Activated B cell treated with CpG ODN at 0.5 μM for 24 hours (primary cell): ENCODE measurements at places on chromosomes 5 and 9.

- DNase-seq: no peak
Observed at GRCh38 chr5:10513501-10514442, 50.1 kb upstream of the ANKRD33B start.

GRCh38 chr9:17905366-17905765, 326.5 kb downstream of the SH3GL2 start:
- DNase-seq: no peak

GRCh38 chr5:104569621-104570020, 1007.0 kb upstream of the NUDT12 start:
- DNase-seq: no peak

GRCh38 chr5:45796959-45797553, 100.9 kb upstream of the HCN1 start:
- no peak for DNase-seq

- no peak for DNase-seq
Observed at GRCh38 chr5:171207256-171207847, 101.7 kb upstream of the TLX3 start.

DNA sequence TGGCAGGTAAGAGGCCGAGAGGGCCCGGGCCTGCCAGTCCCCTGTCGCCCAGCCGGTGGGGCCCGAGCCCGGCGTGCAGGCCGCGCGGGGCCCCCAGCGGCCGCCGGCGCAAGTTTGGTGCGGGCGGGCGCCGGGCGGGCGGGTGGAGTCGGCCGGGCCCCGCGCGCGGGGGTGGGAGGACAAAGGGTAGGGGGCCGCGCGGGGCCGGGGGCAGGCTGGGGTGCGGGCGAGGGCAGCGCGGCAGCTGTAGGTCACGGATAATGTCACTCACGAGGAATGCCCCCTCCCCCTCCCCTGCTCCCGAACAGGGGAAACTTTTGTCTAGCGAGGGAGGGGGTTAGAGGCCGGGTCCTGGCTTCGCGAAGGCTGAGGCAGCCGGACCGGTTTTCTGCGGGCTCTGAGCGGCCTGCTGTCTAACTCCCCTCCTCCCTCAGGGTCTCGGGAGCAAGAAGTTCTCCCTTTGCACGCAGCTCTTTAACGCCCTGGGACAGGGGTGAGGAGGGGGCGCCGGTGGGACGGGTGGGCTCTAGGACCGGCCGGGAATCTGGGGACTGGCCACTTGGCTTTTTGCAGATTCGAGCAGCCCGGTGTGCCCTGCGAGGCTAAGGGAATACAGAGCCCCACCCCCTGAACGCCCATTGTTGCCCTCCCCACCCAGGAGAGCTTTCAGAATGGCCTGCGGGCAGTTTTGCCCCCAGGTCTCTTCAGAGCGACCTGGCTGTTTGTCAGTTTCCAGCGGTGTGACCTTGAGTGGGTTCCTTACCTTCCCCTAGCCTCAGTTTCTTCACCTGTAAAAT, 21.3 kb upstream of the NDST1 start:
- DNase-seq: peak; percentile 76

DNA sequence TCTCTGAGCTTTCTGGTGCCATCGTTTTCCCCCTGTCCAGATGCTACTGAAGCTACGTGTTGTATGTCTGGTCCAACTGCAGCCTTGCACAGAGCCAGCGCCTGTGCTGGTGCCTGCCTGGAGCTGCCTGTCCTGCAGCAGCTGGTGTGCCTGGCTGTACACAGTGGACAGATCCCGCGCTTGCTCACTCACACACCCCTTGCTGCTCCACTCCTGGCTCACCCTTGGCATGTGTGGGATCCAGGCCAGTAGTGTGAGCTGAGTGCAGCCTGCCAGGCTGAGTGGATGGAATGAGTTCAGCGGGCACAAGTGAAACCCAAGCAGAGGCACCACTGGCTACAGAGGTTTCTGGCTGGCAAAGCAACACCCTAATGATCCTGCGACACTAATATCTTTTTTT, 40.4 kb downstream of the FER start:
- no peak for DNase-seq

DNA sequence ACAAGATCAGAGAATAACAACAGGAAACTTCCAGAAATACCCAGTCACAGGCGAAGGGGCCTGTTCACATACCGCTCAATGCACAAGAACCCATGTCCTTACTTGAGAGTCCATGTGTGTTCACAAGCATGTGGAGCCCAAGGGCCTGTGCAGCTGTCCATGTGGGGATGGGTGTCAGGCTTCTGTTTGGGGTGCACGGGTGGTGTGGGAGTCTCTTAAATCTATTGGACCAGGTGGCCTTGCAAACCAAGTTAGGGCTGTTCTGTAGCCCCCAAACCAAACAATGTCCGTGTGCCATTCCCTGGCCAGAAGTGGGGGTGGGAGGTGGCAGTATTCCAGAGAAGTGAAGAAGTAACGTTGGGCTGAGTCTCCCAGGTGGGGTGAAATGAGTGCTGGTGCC, 222.3 kb downstream of the PBX3 start:
- no peak for DNase-seq

DNA sequence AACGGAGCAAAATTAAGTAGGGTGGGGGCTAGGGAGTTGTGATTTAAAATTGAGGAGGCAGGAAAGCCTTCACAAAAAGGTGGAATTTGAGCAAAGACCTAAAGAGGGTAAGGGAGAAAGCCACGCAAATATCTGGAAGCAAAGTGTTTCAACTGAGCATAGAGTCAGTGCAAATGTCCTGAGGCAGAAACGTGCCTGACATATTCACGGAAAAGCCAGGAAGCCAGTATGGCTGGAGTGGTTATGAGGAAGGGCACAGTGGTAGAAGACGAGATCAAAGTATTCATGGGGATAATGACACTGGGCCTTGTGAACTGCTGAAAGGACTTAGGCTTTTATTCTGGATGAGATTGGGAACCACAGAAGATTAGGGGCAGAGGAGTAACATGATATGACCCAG, 268.4 kb downstream of the MAN2A1 start:
- no peak for DNase-seq

GRCh38 chr5:68405784-68406743, 190.5 kb downstream of the PIK3R1 start:
- no peak for DNase-seq

- DNase-seq: no peak
Observed at GRCh38 chr5:7868427-7868772, 431 bp downstream of the FASTKD3 start.

- no peak for DNase-seq
Observed at GRCh38 chr5:128009403-128009802, 74.2 kb upstream of the SLC12A2 start.

DNA sequence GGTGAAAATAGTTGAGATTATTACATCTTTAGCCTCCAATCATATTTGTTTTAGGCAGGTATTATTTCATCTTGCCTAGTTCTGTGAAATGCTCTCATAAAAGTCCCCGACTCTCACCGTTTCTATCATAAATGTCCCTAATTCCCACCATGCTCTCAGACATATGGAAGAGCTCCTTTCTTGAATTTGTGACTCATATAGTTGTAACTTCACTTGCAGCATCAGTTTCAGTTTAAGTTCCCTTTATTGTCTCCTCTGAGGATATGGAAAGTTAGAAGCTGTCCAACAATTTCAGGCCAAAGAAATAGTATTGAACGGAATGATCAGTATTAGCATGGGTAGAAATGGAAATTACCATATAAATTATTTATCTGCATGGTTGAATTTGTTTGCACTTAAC, 187.5 kb upstream of the NR4A3 start:
- DNase-seq: no peak

- DNase-seq: no peak
Observed at GRCh38 chr5:88769165-88769564, 113.8 kb downstream of the MEF2C start.

DNA sequence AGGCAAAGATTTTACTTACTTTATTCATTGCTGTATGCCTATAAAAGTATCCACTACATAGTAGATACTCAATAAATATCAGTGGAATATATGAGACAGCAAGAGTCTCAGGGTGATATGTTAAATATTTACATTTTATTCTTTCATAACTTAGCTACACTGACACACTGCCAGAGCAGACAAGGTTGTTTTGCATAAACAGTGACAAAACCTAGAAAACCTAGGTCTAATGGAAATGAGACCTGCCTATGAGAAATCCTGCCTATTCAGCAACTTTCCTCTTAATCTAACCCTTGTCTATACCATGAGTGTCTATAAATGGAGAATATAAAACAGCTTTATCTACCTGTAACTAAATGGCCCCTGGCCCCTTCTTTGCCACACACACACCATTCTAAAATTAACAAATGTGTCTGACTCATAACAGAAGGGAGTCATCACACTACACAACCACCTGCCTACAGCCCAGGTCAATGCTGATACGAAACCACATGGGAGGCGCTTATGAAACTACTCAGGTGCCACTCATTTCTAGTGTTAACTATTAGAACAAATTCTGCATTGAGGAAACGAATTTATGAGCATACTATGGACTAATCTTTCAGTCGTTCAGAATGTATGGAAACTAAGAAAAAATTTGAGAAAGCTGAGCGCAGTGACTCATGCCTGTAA, 60.3 kb downstream of the UBAP2 start:
- DNase-seq: no peak

- no peak for DNase-seq
Observed at GRCh38 chr5:94467346-94467953, 151.0 kb downstream of the KIAA0825 start.

GRCh38 chr5:160442824-160443431, 21.3 kb downstream of the PTTG1 start:
- DNase-seq: no peak

DNA sequence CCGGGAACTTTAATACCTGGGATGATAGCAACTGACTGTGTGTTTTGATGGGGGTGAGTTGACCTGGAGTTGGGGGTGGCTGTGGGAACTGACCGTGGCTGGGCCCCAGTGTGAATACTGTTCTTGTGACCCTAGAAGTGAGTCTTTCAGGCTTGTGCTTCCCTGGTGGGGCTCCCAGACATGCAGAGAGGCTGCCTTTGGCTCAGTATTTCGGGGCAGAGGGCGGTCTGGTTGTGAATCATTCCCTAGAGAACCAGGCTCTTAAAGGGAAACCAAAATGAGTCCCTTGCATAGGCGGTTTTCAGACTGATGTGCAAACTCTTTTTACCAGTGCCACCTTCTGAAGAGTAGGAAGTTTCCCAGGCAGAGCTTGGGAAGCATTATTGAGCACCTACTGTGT, 132.1 kb downstream of the MACROH2A1 start:
- DNase-seq: no peak

DNA sequence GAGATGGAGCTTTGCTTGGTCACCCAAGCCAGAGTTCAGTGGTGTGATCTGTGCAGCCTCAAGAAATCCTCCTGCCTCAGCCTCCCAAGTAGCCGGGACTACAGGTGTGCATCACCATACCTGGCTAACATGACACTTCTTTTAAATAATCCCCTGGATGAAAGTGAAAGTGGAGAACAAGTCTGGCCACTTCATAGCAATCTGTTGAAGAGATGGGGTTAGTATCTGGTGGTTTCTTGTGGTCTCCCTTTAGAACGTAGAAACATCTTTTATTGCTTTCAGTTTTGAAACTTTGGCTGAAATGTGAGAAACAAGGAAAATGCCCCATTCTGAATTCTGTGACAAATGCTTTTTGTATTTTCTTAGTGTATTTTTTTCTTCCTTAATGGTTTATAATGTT, 452.5 kb upstream of the RIOK2 start:
- no peak for DNase-seq

DNA sequence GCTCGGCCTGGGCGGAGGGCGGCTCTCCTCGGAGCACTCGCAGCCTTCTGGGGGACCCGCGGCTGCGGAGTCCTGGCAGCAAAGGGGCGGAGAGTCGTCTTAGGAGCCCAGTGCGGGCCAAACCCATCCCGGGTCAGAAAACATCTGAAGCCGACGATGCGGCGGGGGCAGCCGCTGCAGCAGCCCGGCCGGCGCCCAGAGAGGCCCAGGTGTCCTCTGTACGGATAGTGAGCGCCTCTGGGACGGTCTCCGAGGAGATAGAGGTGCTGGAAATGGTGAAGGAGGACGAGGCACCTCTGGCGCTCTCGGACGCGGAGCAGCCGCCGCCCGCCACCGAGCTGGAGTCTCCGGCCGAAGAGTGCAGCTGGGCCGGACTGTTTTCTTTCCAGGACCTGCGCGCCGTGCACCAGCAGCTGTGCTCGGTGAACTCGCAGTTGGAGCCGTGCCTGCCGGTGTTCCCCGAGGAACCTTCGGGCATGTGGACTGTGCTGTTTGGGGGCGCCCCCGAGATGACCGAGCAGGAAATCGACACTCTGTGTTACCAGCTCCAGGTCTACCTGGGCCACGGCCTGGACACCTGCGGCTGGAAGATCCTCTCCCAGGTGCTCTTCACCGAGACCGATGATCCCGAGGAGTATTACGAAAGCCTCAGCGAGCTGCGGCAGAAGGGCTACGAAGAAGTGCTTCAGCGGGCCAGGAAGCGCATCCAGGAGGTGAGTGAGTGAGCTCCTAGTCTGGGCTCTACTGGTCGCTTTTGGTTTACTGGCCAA, 1.2 kb downstream of the JMY start:
- DNase-seq: peak; percentile 50

DNA sequence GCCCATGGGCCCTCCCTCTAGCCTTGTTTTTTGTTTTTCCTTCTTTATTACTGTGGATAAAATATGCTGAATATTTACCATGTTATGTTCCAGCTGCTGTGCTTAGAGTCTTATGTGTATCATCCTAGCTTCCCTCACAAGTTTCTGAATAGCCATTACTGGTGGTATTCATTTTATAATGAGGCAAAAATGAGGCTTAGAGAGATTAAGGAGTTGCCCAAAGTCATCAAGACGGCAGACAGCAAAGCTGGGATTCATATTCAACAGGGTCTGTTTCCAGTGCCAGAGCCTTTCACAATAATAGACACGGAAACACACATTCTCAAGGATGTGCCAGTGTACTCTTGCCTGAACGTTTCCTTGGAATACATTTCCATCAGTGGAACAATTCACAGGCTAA, 258.1 kb downstream of the CTNND2 start:
- DNase-seq: no peak

DNA sequence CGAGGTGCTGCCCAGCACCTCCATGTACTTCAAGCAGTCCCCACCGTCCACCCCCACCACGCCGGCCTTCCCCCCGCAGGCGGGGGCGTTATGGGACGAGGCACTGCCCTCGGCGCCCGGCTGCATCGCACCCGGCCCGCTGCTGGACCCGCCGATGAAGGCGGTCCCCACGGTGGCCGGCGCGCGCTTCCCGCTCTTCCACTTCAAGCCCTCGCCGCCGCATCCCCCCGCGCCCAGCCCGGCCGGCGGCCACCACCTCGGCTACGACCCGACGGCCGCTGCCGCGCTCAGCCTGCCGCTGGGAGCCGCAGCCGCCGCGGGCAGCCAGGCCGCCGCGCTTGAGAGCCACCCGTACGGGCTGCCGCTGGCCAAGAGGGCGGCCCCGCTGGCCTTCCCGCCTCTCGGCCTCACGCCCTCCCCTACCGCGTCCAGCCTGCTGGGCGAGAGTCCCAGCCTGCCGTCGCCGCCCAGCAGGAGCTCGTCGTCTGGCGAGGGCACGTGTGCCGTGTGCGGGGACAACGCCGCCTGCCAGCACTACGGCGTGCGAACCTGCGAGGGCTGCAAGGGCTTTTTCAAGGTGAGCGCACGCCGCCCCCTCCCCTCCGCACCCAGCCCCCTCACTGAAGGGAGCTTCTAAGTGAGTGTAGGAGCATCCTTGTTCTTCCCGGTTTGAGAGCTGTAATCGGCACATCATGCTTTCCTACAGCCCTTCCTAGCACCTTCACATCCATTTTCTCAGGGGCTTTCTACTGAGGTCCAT, 6.9 kb downstream of the NR4A3 start:
- DNase-seq: no peak

GRCh38 chr5:2575871-2576270, 175.6 kb downstream of the IRX2 start:
- no peak for DNase-seq
